AML-193 (cell line): ENCODE measurements at places on chromosomes 4 and X.

DNA sequence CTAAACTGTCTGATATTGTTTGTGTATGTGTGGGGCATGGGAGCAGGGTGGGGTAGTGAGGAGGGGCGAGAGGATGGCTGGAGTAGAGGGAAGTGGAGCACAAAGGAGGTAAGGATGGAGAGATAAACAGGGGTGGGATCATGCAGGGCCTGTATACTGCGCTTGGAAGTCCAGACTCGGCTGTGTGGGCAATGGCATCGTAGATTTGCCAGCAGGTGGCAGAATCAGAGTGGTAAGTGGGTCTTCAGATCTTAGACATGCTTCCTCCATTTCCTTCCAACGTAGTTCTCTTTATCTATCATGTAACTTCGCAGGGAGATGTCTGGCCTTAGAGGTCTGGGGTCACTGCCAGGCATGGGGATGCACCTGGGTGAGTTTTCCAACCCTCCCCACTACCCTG is 155.5 kb downstream of the PDGFRA start:
- no peak for DNase-seq

DNA sequence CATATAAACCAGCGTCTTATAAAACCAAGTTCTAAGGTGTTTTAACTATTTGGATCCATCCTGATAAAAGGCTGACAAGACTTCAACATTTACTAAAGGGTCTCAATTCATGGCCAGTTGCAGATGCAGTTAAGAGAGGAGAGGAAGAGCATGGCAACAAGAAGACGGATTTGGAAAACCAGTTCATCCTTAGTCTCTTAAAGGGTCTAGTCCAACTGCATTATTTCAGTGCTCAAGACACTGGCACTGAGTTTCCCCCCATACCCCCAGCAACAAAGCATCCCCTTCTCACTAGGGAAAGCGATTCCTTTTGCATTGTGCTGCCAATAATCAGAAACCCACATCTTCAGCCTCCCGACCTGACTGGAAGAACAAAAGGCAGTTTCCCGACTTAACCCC is 90.3 kb upstream of the TFDP3 start:
- DNase-seq = no peak

- no peak for DNase-seq
These were observed 1.4 kb downstream of the L1CAM start for GRCh38 chrX:153884590-153884989.

- DNase-seq = no peak
These were observed 450 bp downstream of the ACSL1 start for GRCh38 chr4:184825141-184825895.

DNA sequence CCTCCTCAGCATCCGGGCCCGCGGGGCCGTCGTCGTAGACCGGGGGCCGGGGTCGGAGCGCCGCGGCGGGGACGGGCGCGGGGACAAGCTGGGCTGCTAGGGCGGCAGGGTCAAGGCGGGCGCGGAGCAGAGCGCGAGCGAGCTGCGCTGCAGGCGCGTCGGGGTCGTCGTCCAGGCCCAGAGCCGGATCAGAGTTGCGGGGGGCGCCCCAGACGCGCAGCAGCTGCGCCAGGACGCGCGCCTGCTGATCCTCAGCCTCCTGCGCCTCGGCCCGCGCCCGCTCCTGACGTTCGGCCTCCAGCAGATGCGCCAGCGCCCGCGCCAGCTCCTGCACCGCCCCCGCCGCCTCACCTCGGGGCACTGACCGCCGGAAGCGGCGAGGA is 3.5 kb downstream of the PCSK1N start:
- DNase-seq = no peak

- no peak for DNase-seq
These were observed 93.1 kb downstream of the PDLIM5 start for GRCh38 chr4:94544811-94545210.

- DNase-seq = no peak
These were observed 146.8 kb downstream of the RPA4 start for GRCh38 chrX:97030463-97030862.

DNA sequence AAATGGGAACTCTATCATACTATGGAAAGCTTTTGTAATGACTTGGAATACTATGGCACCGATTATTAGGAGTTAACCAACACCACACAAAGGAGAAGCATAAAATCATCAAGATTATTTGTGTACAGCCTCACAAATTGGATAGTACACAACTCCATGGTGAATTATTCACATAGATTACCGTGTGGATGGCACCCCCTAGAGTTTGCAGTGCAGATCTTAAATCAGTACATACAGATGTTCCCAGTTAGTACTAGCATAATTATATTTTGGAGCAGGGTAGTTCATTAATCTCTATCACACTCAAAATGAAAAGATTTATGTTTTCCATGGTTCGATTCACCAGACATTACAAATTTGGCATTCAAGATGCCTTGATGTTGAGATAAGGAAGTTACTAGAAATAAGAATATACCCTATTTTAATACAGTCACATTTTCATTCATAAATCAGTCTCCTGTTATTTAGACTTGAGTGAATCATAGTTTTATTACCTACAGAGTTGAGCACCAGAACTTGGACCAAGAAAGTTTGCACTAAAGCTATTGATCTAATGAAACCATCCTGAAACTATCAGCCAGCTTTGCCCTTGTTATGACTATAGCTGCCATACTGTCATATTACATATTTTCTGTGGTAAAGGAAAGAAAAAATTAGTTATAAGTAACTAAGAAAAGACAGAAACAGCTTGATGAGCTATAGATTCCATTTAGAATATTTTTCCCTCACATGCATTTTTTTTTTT is 531.8 kb downstream of the GLUD2 start:
- peak; percentile 11 for DNase-seq
